ENCODE measurements at places on chromosomes 5 and 9. TPM values are rescaled to one million over a fixed set of nuclear protein-coding genes. Genes with fewer than 3 reads are reported as not detected.

Gene NR6A1
- 0.03 TPM for polyA plus RNA-seq

Gene SEC16A
- 30.1 TPM for polyA plus RNA-seq

Gene PCDHA2
- not detected for polyA plus RNA-seq

Gene CLIC3
- 3.5 TPM for polyA plus RNA-seq

Gene C1QTNF3
- polyA plus RNA-seq: 0.81 TPM

Gene GARIN3
- not detected for polyA plus RNA-seq

Gene CDHR2
- not detected for polyA plus RNA-seq

Data from IgD-negative memory B cell (primary cell).